Osteoblast (primary cell): ENCODE measurements at places on chromosomes 16 and 17. TPM values are rescaled to one million over a fixed set of nuclear protein-coding genes. Genes with fewer than 3 reads are reported as not detected.

DNA sequence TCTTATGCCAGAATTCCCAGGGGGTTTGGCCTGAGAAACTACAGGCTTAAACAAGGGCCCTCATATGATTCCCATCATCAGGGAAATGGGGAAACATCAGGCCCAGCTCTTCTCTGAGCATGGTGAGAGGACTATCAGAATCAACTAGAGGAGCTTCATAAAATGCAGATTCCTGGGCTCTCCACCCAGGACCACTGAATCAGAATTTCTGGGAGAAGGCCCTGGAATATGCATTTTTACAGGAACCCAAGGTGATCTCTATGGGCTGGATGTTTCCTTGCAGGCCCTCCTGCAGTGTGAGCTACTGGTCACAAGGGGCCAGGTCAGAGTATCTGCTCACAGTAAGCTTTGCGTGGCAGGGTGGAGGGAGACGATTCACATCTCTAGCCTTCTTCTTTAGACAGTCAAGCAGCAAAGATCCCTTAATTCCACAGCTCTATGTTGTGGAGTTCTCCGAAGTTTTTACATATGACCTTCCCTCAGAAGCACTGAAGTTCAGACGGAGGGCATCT, 38.8 kb upstream of the HOXB13 start:
- DNase-seq = peak; percentile 30

DNA sequence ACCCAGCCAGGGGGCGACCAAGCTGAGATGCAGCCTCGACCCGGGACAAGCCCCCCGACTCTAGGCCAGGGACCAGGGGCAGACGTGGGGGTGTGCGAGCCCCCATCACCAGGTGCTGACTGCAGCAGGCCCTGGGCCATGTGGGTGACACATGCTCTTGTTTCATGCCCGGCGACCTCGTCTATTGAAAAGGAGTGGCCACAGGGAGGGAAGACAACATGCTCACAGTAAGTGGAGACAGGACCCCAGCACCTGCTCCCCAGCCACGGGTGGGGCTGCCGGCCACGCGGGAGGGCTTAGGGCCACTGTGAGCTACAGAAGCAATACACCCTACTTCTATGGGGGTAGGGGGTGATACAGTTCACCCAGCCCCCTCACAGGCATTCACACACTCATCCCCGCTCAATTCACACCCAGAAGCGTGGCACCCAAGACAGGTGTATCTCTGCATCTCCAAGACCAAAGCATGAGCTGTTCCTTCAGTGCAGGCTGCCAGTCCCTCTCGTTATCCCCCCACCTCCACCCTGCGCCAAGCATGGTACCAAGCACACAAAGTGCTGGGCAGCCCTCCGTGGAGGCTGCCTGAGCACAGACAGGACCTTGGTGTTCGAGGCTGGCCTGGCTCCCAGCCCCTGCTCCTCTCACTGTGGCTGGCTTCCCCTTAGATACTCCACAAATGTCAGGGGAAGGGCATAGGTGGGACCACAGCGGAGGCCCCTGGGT, 13.6 kb downstream of the VASN start:
- no peak for DNase-seq

DNA sequence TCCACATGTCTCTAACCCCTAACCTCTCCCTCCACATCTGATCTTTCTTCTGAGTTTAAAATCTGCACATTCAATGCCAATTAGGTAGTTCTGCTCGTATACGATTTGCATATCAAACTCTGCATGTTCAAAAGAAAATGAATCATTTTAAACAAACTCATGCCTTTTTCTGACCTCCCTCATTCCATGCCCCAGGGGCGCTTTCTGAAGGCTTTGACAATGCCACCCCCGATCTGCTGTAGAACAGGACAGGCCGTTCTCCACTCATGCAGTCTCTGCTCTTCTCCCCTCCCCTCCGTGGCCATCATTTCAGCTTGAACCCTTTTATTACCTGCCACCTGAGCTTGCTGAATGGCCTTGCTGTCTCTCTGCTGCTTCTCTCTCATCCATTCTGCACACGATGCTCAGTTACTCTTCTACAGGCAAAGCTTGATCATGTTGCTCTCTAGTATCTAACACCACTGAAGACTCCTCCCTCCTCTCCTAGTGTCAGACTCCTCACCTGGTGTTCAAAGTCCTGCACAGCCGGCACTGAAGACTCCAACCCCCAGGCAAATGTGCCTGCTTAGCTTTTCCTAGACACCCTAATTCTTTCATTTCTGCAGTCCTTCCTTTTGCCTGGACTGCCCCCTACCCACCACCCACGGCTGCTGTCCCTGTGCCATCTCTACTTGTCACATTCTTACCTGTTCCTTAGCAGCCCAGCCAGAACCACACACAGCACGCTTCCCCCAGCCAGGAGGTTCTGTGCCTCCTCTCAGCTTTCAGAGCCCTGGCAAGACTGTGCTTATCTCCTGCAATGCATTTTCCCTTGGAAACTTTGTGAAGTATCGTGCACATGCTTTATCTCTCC, 6.2 kb downstream of the TMEM238L start:
- no peak for DNase-seq

DNA sequence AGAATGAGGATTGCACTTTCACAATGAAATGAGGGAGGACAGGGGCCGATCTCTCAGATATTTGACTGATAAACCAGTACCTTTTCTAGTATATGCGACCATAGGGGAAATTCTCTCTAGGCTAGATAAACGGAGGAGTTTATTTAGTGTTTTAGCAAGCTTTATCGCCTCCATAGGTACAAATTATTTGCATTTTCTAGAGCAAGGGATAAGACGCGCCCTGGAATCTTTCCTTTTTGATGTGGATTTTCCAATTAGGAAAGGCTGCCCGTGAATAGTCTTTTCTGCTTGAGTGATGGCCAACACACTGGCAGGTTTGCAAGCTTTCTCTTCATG, 351 bp upstream of the GDPD1 start:
- DNase-seq = peak; percentile 35

DNA sequence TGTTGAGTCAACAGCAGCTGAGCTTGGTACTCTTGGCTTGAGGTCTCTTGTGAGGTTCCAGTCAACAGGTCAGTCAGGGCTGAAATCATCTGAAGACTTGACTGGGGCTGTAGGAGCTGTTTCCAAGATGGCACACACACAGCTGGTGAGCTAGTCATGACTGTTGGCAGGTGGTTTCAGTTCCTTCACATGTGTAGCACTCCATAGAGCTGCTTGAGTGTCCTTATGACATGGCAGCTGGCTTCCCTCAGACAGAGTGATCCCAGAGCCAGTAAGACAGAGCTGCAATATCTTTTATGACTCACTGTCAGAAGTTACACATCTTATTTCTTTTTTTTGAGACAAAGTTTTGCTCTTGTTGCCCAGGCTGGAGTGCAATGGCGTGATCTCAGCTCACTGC, 19.5 kb upstream of the GAS7 start:
- no peak for DNase-seq

The CX3CL1 gene
- total RNA-seq = under 0.01 TPM in 1 of 2 replicates, not detected in the other

The DUXB gene
- total RNA-seq = not detected in 2 replicates
